Astrocyte of the hippocampus (primary cell): ENCODE measurements at places on chromosomes 6 and 20.

DNA sequence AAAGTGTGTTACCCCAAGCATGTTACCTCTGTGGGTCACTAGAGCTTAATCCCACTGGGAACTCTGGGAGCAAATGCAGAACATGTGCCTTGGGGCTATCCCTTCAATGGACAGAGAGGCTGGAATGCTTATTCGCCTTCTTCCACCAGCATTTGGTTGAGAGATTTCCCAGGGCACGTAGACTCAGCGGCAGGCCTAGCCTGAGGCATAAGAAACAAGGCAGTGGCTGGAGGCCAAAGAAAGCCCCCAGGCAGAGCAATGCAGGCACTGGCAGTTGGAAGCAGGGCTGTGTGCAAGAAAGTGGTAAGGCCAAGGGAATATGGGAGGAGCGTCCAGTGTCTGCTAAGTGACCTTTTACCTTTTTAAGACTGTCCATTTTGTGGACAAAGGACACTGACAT is 114.0 kb upstream of the FLRT3 start:
- DNase-seq, result no peak

GRCh38 chr6:107756660-107757355 is 67.3 kb downstream of the SCML4 start:
- DNase-seq, result no peak

- DNase-seq, result peak; percentile 69
Observed at GRCh38 chr6:27838945-27839625, 73.1 kb downstream of the OR2B2 start.

- no peak for DNase-seq
Observed at GRCh38 chr6:106101466-106101865, 15.3 kb downstream of the PRDM1 start.

- DNase-seq, result no peak
Observed at GRCh38 chr6:80541886-80542285, 435.4 kb downstream of the BCKDHB start.

DNA sequence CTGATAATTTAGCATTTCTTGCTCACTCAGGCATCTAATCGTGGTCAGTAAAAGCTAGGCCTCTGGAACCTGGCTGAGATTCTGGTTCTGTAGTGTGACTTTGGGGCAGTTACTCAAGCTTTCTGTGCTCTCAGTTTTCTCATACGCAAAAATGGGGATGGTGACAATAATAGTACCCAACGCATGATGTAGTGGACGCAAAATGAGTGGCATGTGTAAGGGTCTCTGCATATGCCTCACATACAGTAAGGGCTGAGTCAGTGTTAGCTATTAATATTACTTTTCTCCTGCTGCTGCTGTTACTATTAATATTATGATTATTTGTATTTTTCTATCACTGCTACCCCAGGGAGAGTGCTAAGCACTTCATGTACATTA is 686 bp downstream of the GINS1 start:
- DNase-seq, result no peak

DNA sequence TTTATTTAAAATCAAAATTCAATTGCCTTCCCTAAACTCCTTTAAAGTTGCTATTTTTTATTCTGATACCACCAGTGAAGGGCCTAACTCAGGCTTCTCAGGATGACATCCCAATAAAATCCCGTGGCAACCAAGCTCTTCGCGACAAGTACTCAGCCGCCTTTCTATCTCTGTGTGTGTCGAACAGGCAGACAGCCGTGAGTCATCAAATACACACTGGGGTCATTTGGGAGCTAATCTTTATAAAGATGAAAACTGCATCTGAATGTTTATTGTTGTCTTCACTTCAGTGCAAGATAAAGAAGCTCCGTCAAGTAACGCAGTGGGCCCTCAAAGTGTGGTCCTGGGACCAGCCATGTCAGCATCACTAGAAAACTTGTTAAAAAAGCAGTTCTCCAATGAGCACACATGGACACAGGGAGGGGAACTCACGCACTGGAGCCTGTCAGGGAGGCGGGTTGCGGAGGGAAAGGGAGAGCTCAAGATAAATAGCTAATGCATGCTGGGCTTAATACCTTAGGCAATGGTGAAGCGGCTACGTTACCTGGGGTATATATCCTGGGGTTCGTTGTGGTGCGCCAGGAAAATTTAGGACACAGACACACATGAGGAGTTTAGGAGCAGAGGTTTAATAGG is 119.3 kb downstream of the RNF144B start:
- DNase-seq, result peak; percentile 44

GRCh38 chr20:16321291-16321690 is 252.0 kb downstream of the KIF16B start:
- no peak for DNase-seq
